Nucleus accumbens (tissue), 56 donors: ENCODE measurements at places on chromosomes 7 and 10.

- no peak for DNase-seq
These were observed 305.7 kb downstream of the CALN1 start for GRCh38 chr7:72106405-72106804.

DNA sequence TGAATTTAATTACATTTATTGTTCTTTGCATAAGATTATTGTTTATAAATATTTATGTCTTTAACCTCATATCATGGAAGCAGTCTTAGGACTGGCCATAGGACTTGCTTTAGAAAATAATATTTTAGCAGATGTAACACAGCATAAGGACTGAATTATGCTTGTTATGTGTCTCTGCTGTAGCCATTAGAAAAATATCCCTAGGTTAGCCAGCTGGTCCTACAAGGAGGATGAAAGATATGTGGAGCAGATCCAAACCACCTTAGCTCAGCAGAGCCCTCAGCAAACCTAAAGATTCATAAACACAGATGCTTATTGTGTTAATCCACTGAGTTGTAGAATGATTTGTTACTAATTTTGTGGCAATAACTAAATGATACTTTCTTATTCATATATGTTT lies 166.0 kb upstream of the COL1A2 start:
- DNase-seq, result no peak

- DNase-seq, result no peak
These were observed 94.0 kb downstream of the NPSR1 start for GRCh38 chr7:34751725-34752643.

DNA sequence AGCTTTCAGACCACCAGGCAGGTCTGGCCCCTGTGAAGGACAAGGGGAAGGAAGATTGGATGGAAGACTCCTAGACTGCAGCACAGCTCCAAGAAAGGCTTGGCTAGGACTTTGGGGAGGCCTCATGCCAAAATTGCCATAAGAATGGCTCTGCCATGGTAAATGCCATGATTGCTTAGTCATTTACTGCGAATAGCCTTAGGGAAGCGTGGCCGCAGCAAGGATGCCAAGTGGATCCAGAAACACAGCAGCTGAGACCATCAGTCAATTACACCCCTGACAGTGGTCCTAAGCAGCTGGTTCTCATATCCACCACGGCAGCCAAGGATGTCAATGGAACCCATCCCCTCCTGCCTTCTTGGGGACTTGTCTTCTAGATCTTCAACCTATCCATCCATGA lies 88.2 kb upstream of the AUTS2 start:
- DNase-seq, result no peak

DNA sequence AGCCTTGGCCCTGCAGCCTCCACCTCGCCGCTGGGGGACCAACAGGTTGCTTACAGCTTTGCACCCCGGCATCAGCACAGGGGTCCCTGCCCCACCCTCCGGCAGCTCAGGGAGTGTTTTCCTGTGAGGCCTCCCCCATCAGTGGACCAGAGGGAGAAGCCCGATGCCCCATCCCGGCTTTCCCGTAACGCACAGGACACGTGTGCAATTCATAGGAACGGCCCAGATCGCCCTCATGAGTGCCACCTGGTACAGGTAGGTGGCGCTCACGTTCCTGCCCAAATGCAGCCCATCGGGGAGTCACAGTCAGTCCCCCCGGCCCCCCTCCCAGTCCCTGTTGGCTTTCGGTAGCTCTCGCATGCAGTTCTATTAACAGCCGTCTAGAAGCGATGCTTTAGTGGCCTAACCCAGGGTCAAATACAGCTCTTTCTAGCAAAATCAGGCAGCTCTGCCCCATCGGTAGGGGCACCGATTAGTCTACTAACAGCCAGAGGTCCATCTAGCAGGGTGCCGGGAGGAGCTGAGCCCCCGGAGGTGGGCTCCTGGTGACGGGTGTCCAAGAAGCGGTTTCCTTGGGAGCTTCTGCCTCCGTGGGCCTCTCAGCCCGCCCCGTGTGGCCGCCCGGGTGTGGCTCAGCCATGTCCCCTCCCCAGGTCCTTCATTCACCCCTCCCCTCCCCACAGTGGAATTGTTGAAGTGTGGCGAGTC lies 48.4 kb upstream of the GTF2IRD1 start:
- DNase-seq, result no peak

DNA sequence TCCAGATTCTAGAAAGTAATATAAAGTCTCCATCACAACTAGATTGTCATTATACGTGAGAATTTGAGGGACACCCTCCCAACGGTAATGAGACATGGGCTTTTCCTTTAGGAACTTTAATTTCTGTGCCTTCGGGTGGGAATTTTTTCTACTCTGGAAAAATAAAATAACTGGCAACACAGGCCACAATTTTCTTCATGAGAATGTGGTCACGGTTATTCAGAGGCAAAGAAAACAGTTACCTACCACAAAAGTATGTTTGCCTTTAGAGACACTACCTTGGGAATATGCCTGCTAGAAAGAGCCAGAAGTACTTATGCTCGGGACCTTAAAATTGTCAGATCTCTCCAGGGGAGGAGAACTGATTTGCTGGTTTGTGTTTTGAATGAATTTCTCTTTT lies 99.4 kb downstream of the ITGA8 start:
- DNase-seq, result no peak

DNA sequence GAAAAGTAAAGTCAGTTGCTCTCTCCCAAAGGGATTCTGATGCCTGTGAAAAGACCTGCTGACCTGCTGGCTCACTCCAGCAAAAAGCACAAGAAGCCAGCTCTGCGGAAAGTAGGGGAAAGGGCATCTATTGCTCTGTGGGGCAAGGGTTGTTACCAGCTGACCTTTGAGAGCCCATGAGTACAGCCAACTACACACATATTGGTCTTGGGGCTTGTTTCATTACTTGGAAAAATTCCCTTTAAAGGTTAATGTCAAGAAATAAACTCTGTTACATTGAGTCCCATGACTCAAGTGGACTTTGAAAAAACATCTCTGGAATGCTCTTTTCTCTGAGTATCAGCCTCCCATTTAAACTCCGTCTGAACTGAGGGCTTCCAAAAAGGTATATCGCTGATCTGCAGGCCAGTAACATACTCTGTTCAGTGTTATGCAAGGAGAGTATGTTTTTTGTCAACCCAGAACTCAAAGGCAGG lies 53.2 kb downstream of the PANK1 start:
- DNase-seq, result no peak

GRCh38 chr10:132357286-132358058 lies 25.5 kb downstream of the LRRC27 start:
- no peak for DNase-seq

- DNase-seq, result no peak
These were observed 10.3 kb upstream of the RASSF4 start for GRCh38 chr10:44949127-44949802.
